Muscle of arm (tissue), 14 donors: ENCODE measurements at places on chromosomes 1 and 21. TPM values are rescaled to one million over a fixed set of nuclear protein-coding genes. Genes with fewer than 3 reads are reported as not detected.

- no peak for DNase-seq
Measured at GRCh38 chr1:41175546-41175945, 66.6 kb downstream of the SCMH1 start.

ICOSLG gene
- polyA plus RNA-seq: 7.7 TPM

HOOK1 gene
- 4.5 TPM for polyA plus RNA-seq

DNA sequence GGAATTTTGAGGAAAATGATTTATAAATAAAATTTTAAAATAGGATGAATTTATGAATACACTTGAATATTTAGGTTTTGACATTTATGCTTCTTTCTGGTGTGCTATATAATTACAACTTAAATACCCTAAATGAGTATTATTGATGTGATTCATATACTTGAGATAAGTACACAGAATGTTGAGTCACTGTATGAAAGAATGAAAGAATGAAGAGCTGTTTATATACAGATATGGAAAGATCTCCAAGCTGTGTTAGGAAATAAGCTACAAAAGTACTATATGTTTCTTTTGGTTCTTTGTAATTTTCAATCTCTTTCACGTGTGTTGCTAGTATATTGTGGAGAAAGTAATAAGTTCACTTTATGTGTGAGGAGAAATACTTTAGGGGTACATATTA, 147.2 kb downstream of the RASAL2 start:
- DNase-seq: no peak

DNA sequence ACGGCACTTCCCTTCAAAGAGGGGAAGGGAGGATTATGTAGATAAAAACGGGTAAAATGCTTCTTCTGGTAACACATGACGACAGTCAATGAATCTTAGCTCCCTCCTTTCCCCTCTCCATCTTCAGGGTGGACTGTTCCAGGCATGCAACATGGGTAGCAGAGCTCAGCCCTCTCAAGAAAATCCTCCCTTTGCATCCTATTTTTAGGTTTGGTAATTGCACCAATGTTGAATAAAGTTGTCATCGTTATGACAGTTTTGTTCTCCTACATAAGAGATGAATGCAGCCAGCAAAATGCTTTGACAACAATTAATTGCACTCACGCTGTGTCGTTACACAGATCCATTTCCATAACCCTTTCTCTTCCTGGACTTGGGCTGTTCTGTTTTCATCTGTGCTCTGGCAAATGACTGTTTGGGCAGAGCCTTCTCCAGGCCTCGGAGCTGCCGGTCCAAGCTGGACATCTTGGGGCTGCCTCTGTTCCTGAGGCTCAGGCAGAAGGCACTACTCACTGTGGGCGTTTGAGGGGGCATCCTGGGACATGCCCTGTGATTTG, 127.6 kb downstream of the CNIH3 start:
- no peak for DNase-seq

- DNase-seq: no peak
Measured at GRCh38 chr1:174359454-174359805, 88.3 kb upstream of the GPR52 start.

DNA sequence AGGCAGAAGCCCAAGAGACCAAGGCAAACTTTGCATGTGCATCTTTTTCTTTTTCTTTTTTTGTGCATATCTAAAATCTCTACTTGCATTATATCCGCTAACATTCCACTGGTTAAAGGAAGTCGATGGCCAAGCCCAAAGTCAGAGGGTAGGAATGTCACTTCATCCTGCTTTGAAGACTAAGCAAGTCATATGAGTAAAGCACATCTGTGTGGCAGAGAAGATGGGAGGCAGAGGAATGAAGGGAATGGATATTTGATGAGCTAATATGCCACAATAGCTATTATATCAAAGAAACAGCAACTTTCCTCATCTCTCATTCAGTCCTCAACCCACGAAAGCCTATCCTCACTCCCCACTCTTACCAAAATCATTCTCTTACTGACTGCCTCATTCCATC, 59.3 kb downstream of the RNF220 start:
- no peak for DNase-seq

DNA sequence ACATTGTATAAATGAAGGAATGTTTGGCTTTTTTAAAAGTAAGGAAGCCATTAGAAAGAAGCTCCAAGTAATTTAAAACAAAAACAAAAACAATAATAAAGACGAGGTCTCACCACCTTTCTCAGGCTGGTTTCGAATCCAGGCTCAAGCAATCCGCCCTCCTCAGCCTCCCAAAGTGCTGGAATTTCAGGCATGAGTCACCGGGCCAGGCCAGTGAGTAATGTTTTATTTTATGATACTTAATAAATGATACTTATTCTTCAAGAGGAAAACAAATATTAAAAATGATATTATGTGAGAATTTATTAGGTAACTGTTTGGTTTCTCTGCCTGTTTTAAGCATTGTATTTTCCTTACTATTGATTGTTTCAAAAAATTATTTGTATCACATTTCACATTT, 201.4 kb upstream of the BRINP3 start:
- no peak for DNase-seq

GRCh38 chr1:167705250-167705649, 16.5 kb upstream of the MPZL1 start:
- no peak for DNase-seq

- no peak for DNase-seq
Measured at GRCh38 chr1:63789856-63790605, 16.2 kb downstream of the ROR1 start.

KCNA2 gene
- polyA plus RNA-seq: 1.2 TPM

DNA sequence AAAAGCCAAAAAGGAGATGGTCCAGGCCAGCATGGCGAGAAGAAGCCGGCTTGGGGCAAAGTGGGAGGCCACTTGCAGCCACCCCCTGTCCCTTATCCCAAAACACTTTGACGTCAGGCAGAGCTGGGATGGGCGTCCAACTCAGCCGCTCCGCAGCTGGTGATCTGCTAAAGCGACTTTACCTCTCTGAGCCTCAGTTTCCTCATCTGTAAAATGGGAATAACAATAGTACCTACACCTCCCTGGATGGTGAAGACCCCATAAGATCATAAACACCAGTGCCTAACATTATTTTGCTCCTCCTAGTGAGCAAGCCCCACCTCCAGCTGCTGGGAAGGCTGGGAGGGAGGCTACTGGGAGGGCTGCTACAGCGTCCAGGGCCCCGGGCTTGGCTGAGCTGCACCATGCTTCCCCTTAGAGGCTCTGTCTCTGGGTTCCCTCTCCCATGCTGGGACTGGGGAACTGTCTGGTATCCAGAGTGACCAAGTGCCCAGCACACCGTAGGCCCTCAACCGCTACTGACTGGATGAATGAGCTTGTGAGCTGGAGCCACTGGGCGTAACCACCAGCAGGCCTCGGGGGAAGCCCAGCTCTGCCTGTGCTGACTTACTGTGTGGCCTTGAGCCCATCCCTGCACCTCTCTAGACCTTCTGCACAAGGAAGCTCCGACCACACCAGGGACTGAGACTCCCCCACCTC, 18.3 kb downstream of the IFFO2 start:
- DNase-seq: no peak

DNA sequence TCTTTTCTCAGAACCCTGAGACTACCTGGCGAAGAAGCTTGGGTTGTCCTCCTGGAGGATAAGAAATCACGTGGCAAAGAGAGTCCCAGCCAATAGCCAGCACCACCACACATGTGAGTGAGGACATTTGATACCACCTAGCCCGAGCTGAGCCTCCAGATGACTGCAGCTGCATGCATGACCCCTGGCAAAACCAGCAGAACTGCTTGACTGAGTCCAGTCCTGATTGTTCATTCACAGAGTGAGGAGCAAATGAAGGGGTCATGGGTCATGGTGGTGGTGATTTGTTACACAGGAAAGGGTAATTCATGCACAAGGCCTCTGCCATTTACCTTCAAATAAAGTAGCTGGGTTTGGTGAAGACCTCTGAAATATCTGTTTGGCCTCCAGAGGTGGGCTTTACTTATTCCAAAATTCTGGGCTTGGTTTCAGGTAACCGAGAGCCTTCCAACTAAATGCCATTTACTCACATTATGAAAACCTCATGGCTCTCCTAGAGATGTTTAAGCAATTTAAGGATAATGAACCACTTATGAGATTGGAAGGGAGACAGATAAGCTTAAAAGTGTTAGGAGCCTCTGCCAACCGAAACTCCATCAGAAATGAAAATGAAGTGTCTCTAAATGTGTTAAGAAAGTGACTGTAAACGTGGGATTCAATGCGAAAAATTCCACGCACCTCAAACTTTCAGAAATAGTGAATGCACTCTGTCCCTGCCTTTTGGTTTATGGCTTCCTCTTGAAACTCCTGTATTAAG, 163.3 kb downstream of the SLC35F3 start:
- no peak for DNase-seq

GRCh38 chr1:222912730-222913129, 97.9 kb downstream of the DISP1 start:
- DNase-seq: no peak

DNA sequence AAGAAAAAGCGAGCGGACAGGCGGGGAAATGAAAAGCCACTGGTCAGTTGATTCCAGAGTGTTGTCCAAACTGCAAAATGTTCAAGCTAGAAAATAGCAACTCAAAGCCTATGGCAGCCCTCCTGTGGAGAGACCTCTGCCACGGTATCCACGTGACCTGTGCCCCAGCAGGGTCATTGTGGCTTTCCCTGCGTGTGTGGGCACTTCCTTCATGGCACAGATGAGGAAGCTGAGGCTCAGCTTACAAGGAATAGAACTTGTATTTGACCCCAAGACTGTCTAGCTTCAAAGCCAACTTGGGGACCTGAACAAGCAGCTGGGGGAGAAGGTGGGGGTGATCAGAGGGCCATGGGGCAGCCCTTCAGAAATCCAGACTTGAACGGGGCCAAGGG, 15.6 kb upstream of the PLEKHG5 start:
- DNase-seq: no peak

KRTAP13-2 gene
- not detected for polyA plus RNA-seq

DNA sequence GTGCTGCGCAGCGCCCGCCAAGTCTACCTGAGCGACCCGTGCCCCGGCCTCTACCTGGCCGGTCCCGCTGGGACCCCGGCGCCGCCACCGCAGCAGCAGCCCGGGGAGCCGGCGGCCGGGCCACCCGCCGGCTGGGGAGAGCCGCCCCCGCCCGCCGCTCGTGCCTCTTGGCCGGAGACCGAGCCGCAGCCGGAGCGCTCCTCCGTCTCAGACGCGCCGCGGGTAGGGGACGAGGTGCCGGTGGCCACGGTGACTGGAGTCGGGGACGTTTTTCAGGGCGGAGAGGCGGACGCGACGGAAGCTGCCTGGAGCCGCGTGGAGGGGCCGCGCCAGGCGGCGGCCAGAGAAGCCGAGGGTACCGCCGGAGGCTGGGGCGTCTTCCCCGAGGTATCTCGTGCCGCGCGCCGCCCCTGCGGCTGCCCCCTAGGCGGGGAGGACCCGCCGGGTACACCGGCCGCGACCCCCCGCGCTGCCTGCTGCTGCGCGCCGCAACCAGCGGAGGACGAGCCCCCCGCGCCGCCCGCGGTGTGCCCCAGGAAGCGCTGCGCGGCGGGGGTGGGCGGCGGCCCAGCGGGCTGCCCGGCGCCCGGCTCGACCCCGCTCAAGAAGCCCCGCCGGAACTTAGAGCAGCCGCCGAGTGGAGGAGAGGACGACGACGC, 646 bp downstream of the IER5 start:
- no peak for DNase-seq

DNA sequence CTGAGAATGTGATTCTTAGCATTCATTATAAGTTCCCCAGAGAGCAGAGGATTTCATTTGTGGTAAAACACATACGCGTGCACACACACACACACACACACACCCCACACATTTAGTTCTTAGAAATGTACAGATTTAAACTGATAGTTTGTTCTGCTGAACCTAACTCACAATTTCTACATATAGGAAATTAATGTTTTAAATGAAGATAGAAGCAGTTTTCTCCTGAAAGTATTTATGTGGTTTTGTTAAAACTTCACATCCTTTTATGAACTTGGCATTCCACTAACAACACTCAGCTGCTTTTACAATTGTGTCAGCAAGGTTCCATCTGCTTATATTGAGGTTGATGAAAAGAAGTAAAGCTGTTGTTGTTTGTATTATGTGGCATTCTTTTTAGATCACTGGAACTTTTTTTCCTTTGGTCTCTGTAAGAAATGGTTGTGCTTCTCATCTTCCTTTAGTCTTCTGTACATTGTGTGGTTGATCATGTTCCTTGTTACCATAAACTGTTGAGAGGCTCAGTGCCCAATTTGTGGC, 41.6 kb downstream of the AK4 start:
- DNase-seq: no peak

OR2T33 gene
- not detected for polyA plus RNA-seq

- DNase-seq: peak; percentile 50
Measured at GRCh38 chr1:209150114-209150513, 433.4 kb upstream of the CAMK1G start.

GRCh38 chr1:30679201-30679975, 44.0 kb downstream of the MATN1 start:
- DNase-seq: no peak

DNA sequence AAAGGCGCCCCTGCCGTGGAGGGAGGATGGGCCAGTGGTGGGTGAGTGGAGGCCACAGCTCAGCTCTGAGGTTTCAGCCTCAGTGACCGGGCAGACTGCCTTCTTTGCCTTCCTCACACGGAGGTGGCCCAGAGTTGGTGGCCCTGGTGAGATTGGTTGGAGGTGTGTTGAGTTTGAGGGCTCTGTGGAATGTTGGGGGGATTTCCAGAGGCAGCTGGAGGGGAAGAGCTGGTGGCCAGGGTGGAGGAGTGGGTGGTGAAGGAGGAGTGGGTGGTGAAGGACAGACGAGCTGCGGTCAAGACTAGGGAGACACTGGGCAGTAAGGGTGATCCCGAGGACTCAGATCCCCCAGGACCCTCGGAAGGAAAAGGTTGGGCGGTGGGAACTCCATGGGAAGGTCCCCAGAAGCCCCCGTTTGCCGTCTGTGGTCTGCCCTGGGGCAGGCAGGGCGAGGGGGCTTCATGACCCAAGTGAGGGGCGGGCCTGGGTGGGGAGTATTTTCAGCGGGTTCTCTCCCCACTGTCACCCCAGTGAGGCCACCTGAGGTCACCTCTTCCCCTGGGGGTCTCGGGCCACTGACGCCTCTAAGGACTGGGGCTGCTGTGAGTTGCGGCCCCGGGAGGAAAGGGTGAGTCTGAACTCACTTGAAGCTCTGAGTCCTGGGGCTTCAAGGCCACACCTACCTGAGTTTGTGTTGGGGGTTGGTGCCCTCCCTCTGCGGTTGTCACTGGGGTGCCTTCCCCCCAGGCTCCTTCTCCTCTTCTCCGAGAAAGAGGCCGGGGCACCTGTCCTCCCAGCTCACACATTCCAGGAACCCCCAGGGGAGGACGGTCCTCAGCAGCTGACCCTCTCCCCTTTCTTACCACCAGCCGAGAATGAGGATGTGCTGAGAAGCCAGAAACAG, 22.7 kb upstream of the PIK3CD start:
- DNase-seq: no peak

FLG2 gene
- 0.03 TPM for polyA plus RNA-seq
